Fibroblast of skin of right quadriceps (primary cell): ENCODE measurements at places on chromosomes 16 and 17.
A peak's percentile ranks its signal among the peaks of the same experiment; 100 is the strongest.

DNA sequence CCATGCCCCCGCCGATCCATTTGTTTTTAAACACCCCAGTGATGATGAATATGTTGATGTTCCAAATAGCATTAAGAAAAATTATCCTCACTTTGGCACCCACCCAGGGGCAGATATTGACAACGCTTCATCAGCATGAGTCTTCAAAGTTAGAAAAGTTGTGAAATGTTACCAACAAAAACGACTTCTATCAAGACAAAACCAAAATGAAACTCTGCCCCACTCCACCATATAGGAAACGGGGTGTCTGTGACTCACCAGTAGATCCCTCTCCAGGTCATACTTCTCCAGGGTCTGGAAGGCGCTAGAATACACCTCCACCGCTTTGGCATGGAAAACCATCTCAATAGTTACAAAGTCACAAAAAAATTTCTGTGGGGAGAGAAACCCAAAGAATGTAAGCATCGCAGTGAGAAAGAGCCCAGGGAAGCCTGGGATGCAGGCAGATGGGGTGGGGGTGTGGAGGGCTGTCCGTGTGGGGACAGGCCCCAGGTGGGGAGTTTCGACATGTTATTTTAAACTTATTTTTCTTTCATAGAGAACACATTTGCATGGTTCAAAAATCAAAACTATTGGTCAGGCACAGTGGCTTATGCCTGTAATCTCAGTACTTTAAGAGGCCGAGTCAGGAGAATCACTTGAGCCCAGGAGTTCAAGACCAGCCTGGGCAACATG lies 10.2 kb downstream of the CIBAR2 start:
- DNase-seq = peak; percentile 55

DNA sequence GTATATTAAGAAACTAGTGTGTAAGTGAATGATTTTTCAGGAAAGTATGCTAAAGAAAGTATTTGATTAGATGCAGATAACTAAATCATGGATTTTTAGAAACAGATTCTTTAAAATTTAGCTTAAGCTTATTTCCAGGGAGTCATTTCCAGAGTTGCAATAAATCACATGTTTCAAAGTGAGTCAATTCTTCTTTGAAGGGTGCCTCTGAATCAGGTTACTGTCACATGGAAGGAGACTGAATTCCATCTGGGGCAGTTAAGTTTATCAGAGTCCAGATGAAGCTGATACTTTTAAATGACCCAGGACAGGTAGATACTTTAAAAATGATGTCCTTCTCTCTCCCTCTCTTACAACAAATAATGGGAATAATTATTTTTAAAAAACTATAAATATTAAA lies 5.0 kb downstream of the MFSD11 start:
- no peak for DNase-seq

DNA sequence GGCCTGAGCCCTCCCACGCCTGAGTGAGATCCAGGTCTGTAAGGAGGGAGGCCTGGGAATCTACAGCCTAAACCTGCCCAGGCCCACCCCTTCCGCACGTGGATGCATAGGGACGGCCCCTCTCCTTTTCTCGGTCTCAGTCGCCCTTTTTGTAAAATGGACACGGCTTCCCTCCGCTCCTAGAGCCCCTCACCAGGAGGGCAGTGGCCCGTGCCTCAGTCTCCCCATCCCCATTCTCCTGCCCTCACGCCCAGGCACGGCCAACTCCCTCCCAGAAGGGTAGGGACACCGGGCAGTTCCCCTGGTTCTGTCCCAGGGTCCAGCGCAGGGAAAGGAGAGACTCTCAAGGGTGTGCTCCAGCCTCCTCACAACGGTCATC lies 48.1 kb downstream of the WNT3 start:
- no peak for DNase-seq

DNA sequence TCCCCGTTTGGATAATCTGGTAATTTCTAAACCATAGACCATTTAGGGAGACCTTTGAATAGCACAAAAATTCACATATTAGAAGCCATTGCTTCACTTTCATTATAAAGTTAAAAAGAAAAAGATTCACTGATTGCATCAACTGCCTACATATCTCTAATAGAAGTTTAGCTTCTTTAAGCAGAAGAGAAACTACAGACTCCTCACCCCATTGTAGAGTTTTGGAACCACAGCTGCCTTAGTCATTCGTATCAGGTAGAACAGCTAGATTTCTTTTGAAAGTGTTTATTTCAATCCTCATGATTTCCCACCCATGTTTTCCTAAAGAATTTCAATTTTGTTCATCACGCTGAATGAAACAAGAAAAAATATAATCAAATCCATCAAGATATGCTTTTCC lies 144.8 kb downstream of the CDH8 start:
- no peak for DNase-seq

- DNase-seq = peak; percentile 89
Measured at GRCh38 chr16:29290631-29291247, 115.8 kb downstream of the NPIPB11 start.

- DNase-seq = no peak
Measured at GRCh38 chr16:50351952-50352351, 16.8 kb downstream of the BRD7 start.

DNA sequence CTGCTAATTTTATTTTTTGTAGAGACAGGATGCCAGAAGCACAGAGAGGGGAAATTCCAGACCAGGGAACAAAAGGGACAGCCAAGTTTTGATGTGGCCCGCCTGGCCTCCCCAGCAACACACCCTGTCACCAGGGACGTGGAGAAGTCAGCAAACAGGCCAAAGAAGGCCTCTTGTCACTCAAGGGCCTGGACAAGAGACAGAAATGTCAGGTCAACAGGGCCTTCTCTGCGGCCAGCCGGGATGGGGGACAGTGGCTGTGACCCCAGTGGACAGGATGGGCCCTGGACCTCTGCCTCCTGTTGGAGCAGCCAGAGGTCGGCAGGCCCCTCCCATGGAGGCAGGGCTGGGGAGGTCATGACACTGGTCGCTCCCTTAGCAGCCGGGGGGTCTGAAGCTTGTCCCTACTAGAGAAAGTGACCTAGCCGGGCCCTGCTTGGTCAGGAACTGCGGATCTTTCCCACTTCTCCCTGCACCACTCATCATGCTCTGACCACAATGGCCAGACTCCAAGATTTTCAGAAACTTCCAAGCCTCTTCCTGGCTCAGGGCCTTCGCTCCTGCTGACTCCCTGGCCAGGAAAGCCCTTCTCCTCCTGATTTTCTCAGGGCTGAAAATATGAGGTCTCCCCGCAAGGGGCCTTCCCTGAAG lies 9.2 kb upstream of the TVP23A start:
- peak; percentile 83 for DNase-seq

GRCh38 chr16:71711789-71712188 lies 12.7 kb downstream of the PHLPP2 start:
- DNase-seq = no peak

GRCh38 chr17:62572888-62573401 lies 54.5 kb upstream of the MRC2 start:
- DNase-seq = peak; percentile 33

GRCh38 chr17:72191921-72192799 lies 71.3 kb downstream of the SOX9 start:
- DNase-seq = peak; percentile 84

GRCh38 chr16:66275775-66276428 lies 90.6 kb upstream of the CDH5 start:
- DNase-seq = peak; percentile 73

DNA sequence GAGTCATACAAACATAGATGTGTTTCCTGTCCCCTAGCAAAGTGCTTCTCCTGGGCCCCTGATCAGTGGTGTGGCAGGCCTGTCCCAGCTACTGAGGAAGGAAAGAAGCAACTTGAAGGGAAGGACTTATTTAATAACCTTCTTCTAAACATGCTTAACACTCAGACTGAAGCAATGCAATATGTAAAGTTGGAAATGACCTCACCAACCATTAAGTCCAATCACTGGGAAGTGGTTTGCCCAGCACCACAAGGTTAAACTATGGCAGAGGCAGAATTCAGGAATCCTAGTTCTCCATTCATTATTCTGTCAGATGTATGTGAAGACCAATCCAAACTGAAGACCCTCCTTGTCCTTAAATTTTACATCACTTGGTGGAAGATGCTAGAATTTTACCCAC lies 39.1 kb downstream of the CENPV start:
- no peak for DNase-seq

DNA sequence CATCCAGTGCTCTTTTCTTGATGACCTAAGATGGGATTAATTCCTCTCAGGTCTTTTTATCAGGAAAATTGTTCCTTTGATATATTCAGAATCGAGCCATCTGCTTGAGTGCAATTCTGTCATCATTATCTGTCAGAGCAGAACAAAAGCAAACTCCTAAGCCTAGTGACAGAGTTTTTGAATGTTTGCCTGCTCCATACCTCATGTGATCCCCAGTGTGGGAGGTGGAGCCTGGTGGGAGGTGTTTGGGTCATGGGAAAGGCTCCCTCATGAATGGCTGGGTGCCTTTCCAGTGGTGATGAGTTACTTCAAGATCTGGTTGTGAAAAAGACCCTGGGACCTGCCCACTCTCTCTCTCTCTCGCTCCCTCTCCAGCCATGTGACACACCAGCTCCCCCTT lies 628.2 kb downstream of the CDH11 start:
- no peak for DNase-seq

- DNase-seq = peak; percentile 75
Measured at GRCh38 chr17:57984261-57984890, 3.7 kb downstream of the VEZF1 start.

DNA sequence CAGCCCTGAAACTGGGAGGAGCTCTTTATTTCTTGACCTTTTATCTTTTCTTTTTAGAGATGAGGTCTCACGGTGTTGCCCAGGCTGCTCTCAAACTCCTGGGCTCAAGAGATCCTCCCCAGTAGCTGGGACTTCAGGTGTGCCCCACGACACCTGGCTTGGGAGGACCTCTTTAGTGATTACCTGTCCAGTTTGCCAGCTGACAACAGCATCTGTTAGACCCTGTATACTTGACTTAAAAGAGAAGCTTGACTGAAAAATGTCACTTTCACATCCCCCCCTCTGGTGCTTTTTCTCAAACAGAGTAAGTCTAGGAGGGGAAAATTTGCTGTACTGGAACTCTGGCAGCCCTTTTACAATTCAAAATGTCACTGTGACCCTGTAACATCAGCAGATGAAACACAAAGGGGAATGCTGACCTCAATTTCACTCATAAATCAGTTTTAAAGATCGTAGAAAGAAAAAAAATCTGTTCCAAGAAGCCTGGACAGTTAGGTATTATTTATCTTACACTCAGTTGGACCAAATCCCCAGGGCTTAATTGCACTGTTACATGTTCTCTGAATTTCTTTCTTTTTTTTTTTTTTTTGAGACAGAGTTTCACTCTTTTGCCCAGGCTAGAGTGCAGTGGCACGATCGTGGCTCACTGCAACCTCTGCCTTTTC lies 1.8 kb upstream of the ERN1 start:
- no peak for DNase-seq

GRCh38 chr17:28698253-28698941 lies 13.3 kb downstream of the PROCA1 start:
- no peak for DNase-seq

- DNase-seq = no peak
Measured at GRCh38 chr17:5581655-5582054, 2.7 kb downstream of the NLRP1 start.

DNA sequence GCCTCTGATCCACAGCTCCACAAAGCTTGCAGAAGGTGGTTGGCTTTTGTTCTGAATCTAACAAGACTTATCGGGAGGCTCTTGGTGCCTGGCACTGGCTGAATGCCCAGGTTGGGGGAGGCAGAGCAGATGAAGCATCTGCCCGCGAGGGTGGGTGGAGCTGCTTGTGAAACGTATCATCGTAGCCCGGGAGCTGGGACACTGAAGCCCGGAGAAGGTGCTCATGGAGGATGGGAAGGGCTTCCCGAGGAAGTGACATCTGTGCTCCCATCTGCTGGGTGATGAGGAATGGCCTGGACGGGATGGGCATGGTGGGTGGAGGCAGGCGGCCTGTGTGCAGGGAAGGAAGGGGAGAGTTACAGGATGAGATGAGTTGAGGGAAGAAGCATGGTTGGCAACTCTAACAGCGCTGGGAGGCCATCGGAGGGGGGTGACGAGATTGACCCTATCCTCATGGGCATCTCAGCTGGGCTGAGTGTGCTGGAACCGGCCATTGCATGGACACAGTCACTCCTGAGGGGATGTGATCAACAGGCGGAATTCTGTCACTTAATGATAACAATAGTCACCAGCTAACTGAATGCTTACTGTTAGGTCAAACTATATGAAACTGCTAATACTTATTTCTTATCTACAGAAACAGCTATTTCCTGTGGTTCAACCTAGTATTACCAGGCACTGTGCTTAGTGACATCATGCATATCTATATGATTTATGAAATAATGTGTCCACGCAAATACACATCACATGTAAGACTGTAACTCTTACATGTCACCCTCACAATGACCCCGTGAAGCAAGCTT lies 102.7 kb downstream of the ABCC6 start:
- DNase-seq = no peak

DNA sequence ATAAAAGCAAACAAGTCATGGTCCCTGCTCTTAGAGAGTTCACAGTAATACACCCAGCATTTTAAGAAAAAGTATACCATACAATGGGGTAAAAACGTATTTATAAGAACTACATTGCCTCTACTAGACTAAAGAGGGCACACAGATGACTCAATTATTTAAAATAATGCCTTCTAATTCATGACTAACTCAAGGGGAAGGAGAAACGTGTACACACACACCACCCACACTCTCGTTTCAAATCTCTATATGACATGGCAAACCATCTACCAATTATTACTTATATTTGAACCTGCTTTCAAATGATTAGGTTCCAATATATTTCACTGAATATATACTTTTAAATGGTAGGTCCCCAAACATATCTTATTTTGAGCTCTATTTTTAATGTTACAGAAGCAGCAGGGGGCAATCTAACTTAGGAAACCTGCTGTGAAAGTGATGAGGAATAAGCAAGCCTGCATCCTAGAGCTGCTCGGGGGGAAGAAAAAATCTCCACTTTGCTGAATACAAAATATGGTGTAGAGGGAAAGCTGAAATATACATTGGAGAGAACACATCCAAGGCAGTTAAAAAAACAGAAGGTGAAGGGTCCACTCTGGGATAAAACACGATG lies 232.4 kb upstream of the PSMD7 start:
- DNase-seq = peak; percentile 28

DNA sequence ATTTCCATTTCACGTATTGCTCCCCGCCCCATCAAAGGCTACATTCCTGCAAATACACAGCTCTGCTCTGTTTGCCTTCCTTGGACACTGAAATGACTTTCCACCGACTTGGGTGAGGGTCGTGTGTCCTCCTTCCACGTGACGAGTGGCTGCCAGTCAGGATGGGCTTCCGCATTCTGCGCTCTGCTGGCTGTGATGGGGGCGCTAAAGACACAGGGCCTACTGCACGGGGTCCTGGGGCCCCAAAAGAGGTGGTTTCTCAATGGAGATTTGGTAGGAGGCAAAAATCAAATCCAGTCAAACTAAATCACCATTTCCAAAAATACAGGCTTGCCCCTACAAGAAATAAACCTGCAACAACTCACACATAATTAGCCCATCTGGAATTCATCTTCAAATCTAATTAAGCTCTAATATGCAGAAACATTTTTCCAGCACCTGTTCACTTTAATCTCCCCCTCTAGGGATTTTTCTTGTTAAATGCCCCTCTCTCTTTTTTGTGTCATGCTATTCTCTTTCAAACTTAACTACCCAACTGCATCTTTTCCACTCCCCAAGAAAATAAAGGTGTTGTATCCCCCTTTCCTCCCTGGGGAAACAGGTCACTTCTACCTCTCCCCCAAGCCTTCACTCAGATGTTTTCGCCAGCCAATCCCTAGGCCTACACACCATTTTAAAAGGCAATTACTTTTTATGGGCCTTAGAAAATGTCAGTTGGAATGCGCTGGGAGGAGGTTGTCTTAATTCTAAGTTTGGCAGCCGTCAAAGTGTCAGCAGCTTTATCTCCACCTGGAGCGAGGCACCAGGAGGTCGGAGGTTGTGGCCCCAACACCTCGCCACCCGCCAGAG lies 21.9 kb upstream of the FAAP100 start:
- no peak for DNase-seq

GRCh38 chr16:70703041-70703834 lies 17.4 kb upstream of the MTSS2 start:
- peak; percentile 92 for DNase-seq
